ENCODE measurements at places on chromosomes 6 and 20.

- DNase-seq: no peak
These were observed 140.9 kb downstream of the JARID2 start for GRCh38 chr6:15386756-15387112.

GRCh38 chr6:159094444-159095252 lies 49.9 kb upstream of the TAGAP start:
- DNase-seq: no peak

GRCh38 chr6:47483853-47484546 lies 6.4 kb downstream of the CD2AP start:
- DNase-seq: no peak

GRCh38 chr6:120304223-120304622 lies 954.7 kb upstream of the MAN1A1 start:
- no peak for DNase-seq

DNA sequence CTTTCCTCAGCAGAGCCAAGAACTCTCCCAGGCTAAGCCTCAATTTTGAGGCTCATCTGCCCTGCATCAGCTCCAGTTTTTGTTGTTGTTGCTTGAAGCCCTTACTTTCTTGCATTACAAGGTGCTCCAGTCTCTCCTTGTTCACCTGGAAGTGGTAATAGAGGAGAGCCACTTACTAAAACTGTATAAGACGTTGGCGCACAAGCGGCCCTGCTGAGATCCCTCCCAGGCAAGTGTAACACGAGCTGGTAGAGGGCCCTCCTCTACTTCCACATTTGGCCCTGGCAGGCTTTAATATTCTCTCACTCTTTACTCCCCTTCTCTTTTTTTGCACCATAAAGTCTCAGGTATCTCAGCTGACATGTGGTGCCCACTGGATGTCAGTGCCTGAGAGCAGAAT lies 19.5 kb downstream of the GCM2 start:
- DNase-seq: no peak

DNA sequence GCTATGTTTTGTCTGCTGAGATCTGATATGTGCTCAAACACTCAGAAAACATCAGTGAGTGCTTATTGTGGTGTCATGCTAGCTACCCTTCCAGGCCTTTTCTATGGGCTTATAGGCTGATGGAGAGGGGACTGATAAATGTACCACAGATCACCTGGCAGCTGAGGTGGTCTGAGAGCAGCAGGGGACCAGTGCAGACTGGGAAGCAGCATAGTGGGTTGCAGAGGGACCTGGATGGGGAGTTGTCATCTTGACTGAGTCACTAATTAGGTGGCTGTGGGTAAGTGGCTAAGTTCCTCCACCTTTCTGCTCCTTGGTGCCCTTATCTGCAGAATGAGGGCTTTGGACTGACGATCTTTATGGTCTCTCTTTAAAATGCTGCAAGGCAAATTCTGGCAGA lies 2.8 kb downstream of the TMEM200A start:
- no peak for DNase-seq

DNA sequence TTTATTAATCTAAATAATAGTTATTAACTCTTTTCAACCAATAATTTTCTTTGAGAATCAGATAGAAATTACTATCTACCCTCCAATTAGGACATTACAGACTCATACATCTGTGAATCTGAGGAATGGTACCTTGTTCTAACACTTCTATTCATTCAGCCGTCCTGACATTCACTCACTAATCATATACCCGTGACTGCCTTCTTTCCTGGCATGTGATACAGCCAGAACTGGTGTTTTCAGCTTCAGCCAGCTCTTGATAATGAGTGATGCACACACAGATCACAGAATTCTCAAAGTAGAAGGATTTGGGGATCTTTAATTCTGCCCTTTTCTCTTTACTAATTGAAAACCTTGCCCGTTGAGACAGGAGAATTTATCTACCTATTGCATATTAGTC lies 499.9 kb downstream of the UTRN start:
- no peak for DNase-seq

DNA sequence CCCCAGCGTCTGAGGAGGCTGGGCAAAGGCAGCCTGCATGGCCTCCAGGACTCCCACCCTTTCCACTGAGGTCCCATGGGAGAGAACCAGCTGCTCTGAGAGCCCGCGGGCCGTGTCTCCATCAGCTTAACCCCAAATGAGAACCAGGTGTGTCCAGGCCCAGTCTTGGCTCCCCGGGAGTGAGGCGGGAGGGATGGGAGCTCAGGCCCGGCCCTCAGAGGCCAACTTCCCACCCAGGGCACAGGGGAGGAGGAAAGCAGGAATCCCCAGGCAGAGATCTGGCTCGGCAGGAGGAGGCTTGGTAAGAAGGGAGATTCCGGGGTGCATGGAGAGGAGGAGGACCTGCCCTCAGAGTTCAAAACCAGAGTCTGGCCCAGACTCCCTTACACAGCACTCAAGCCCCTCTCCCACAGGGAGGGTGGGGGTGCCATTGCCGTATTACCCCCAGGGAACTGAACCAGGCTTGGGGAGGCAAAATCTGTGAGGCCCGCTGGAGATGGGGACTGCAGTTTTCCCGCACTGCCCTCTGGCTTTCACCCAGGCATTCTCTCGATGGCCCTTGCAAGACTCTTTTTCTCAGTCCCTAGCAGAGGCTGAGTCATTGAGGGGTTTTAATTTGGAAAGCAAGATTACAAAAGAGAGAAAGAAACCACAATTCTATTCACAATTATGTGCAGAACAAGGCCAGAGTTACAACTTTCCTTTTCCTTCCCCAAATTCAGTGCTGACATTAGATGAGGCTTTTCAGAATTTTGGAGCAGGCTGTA lies 17.1 kb downstream of the FOXF2 start:
- DNase-seq: no peak

DNA sequence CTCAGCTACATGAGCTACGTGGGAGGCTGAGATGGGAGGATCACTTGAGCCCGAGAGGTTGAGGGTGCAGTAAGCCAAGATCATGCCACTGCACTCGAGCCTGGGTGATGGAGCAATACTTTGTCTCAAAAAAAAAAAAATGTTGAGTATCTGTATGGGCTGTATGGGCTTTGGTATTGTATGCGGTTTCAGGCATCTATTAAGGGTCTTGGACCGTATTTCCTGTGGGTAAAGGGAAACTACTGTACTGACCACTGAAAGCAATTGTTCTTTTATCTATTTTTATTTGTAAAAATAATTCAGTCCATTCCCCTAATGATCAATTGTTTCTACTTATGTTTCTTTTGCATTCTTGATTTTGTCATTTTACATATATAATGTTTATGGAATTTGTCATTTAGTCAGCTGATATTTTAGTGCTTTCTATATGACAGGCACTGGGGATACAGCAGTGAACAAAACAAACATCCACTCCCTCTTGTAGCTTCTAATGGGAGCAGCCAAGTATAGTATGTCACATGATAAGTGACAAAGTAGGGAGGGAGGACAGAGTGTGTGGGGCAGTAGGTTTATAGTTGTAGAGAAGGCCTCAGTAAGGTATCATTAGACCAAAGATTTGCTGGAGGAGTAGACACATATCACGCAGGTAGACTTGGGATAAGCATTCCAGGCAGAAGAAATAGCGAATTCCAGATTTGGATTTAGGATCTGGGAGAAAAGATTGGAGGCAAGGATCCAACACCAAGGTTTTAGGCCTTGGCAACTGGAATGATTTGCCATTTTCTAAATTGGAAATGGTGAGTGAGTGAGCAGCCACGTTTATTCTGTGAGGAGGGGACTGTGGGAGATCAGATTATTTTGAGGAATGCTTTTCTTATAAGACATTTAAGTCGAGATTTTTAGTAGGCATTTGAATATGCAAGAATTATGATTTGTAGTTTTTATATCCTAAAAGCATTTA lies 6.0 kb downstream of the PCMT1 start:
- no peak for DNase-seq

GRCh38 chr6:159045801-159046200 lies 1.0 kb upstream of the TAGAP start:
- DNase-seq: no peak

- DNase-seq: no peak
These were observed 101.5 kb downstream of the ISM1 start for GRCh38 chr20:13322621-13323020.
